Activated T-cell treated with anti-CD3 and anti-CD28 coated beads, Interleukin-2, amount 50 U/mL, for 72 hours (primary cell): ENCODE measurements at places on chromosomes 2 and 18.

- DNase-seq = no peak
These were observed 6.1 kb upstream of the CUL3 start for GRCh38 chr2:224591220-224591619.

- DNase-seq = no peak
These were observed 4.0 kb upstream of the INPP1 start for GRCh38 chr2:190339394-190339793.

DNA sequence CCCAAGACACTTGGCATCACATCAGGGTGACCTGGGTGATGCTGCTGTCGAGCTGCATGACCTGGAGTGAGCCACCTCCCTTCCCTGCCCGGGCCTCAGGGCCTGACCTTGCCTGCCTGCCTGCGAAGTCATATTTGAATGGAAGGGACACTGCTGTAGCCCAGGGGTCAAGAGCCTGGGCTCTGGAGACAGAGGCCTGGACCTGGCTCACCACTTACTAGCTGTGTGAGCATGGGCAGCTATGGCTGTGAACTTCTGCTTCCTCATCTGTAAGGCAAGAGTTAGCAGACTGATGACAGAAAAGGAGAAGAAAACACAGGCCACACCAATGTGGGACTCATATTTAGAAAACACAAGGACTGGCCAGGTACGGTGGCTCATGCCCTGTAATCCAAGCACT, 118.7 kb downstream of the ZFP36L2 start:
- no peak for DNase-seq

- no peak for DNase-seq
These were observed 473.9 kb upstream of the HS6ST1 start for GRCh38 chr2:128792476-128793054.

DNA sequence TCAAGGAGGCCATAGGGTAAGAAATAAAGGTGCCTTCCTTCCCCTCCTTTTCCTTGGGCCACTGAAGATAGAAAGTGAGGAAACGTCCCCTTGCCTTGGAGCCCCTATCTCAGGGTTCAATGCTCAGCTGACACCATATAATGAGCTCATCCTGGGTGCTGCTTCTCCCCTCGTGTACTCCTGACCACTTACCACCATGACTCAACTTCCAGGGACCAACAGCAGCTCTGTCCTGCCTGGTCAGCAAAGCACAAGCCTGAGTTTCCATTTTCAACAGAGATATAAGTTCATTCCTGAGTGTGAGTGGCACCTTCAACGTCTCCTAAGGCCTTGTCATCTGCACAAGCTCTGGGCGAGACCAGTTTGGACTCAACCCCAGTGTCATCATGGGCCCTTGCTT, 151.2 kb downstream of the CAPN13 start:
- DNase-seq = no peak

DNA sequence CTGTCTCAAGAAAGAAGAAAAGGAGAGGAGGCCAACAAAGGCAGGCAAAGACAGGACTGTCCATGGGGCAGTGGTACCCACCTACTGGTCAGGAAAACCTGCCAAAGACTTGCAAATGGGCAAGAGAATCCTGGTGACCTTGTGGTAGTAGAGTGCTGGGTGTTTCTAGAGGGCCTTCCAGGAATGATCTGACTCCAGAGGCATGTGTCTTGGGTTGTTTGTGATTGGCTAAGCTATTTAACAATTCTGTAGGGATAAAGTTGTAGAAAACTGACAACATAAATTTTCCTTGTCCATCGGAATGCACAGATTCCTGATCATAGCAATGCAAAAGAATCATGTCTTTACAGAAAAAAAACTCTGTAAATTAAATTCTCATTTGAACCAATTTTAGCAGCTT, 68.5 kb upstream of the ZNF532 start:
- no peak for DNase-seq

DNA sequence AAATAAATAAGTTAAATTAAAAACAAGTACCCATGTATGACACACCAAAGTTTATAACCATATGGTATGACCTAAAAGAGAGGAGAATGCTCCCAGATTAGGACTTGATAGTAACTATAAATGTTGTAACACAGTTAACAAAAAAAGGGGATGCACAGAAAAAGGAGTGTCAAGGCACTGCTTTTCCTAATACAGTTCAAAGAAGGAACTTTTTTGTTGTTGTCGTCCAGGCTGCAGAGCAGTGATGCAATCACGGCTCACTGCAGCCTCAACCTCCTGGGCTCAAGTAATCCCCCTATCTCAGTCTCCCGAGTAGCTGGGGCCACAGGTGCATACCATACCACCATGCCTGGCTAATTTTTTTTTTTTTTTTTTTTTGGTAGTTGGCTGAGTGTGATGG, 2.7 kb downstream of the NARS1 start:
- no peak for DNase-seq

DNA sequence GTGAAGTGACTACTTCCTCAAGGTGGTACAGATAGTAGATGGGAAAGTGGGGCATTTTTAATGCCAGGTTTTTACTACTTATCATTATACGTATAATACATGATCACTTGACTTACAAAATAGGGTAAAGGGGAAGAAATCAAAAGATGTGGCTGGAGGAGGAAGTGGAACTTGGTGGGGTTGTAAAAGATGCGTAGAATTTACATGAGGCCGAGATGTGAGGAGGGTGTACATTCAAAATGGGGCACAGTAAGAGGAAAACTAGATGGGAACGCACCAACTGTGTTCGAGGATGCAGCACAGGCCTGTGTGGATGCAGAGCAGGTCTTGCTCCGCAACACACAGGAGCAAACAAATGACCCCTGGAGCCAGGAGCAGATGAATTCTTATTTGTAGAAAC, 403.3 kb downstream of the TXNL1 start:
- no peak for DNase-seq

GRCh38 chr2:181846399-181847197, 44.9 kb upstream of the ITPRID2 start:
- DNase-seq = no peak

- DNase-seq = no peak
These were observed 60.2 kb downstream of the LYPD6B start for GRCh38 chr2:149098701-149099100.

DNA sequence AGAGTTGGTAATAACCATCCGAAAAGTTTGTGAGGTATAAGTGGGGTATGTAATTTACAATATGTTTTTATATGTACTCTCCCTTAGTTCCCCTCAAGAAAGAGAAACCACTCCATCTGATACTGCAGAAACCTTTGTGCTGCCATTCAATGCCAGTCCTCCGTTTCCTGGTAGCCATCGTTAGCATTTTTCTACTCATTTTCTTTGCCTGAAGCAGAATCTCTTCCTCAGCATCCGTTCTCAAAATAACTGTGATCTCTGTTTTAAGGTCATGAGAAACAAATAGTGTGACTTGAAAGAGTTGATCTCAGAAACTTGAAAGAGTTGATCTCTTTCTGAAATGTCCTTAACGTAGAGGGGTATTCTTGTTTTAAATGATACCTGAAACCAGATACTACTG, 996 bp downstream of the PTCD3 start:
- DNase-seq = no peak

GRCh38 chr18:28735731-28736130, 558.8 kb upstream of the CDH2 start:
- no peak for DNase-seq

GRCh38 chr2:129490641-129491040, 488.8 kb upstream of the RAB6C start:
- DNase-seq = no peak

GRCh38 chr2:74991977-74992376, 33.5 kb downstream of the POLE4 start:
- no peak for DNase-seq

GRCh38 chr2:231278868-231279267, 80.4 kb downstream of the ARMC9 start:
- no peak for DNase-seq

DNA sequence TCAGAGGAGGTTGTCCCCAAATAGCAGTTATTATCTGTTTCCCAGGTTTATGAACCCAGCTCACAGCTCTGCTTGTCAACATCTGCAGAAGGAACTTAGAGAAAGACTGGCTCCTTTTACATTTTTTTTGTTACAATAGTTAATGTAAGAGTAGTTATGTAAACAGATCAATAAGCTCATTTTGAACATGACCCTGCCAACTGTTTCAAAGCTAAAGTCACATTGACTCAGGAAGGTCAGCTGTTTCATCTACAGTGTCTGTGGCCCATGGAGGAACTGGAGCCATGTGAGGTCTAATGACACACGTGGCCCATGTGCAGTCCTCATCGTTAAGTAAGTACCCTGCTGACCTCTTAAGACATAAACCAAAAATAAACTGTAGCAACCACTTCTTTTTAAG, 97.1 kb downstream of the SH3RF3 start:
- no peak for DNase-seq

- DNase-seq = peak; percentile 53
These were observed 64.0 kb downstream of the INPP4A start for GRCh38 chr2:98508709-98509066.

GRCh38 chr2:126370201-126370600, 285.8 kb upstream of the GYPC start:
- DNase-seq = no peak

DNA sequence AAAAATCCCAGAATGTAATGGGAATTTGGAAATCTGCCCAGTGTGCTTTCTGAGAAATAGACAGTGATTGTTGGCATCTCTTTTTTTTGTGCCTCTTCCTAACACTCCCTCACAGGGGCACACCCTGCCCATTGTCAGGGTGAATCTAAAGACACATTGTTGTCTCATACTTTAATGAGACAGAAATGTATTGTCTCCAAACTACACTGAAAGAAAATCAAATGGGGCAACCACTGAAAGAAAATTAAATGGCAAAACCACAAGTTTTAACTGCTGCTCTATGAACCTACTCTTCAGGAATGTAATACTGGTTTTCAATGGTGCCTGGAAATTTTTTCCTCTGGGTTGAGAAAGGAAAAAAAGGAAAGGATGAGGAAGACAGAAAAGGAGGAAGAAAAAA, 43.2 kb upstream of the GLS start:
- no peak for DNase-seq

- no peak for DNase-seq
These were observed 136.9 kb downstream of the MYO3B start for GRCh38 chr2:170314744-170315447.

DNA sequence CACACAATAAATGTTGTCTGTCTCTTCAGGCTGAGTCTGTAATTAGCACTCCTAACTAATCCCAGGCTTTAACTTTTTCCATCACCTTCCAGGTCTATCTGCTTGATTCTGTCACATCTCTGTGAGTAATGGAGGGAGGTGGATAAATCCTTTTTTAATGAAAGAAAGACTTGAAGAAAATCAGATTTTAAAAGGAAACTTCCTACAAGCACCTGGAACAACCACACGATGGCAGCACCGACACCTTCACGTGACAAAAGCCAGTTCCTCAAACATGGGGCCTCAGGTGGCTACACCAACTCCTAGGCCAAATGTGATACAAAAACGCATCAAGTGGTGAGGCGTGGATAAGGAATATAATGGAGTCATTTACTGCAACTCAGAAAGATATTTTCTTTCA, 41.8 kb downstream of the TGFBRAP1 start:
- peak; percentile 29 for DNase-seq

DNA sequence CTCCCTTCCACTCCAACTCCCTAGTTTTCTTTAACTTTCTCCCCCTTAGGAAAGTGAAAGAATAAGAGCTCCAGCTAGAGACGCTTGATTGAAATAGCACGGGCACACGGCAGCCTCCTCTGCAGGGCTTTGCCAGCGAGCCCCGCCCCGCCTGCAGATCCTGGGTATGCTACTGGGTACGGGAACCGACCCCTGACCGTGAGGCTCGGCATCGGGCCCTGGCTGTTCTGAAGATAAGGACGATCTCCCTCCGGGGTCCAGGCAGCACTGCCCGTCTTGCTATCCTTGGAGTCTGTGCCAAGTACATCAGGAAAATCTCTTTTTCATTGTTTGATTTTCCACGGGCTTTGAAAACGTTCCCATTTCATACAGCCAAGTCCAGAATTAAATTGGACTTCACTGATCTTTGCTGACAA, 284.5 kb downstream of the MTX2 start:
- peak; percentile 24 for DNase-seq

DNA sequence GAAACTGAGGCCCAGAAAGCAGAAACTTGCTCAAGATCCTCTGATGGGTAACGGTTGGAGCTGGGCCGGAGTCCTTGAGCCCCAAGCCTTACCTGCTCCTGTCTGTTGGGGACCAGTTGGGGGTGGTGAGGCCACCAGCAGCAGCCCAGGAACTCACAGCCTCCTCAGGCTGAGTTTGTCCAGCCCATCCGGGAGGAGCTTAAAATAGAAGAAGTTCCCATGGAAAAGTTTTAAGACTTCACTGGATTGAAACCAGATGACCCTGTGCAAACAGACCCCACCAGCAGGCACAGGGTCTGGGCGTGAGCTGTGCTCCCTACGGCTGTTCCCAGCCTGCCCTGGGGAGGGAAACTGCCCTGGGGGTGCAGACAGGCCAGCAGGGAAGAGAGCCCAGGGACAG, 40.6 kb upstream of the FOSL2 start:
- DNase-seq = no peak

GRCh38 chr2:25557179-25558036, 116.0 kb downstream of the DTNB start:
- DNase-seq = no peak

GRCh38 chr18:5398269-5398668, 102.7 kb upstream of the ZBTB14 start:
- no peak for DNase-seq

DNA sequence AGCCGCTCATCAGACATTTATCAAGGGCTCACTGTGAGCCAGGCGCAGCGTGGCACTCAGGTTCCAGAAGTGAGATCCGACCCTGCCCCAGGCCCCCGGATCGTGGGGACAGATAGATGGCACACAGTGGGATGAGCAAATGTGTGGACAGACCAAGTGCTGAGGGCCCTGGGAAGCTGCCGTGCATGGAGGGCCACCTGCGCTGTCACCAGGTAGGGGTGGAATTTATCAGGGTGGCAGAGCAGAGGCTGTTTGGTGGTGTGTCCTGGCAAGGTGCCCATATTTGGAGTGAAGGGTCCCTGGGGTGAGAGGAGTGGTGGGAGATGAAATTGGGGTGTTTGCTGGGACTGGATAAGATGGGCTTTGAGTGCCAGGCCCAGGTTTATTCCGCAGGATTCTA, 92.8 kb upstream of the HS6ST1 start:
- DNase-seq = no peak

DNA sequence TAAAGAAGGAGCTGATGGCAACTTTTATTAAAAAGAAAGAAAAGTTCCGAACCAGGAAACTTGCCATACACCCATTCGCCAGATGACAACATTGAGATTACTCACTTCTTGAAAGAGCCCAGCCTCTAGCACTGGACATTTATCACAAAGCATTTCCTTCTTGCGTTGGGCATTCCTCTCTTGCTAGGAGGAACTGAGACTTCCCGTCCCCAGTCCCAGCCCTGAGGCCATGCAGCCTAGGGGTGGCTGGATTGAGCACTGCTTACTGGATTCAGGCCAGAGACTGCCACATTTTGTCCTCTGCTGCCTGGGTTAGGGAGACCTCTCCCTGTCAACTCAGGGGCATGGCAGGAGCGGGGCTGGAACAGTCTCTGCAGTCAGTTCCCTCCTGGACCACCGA, 80.1 kb downstream of the SDC1 start:
- DNase-seq = no peak

- no peak for DNase-seq
These were observed 128.7 kb upstream of the TANK start for GRCh38 chr2:161031511-161031910.

GRCh38 chr18:79516441-79516931, 120.8 kb downstream of the NFATC1 start:
- DNase-seq = no peak
